ENCODE measurements at places on chromosomes 7 and 10.

DNA sequence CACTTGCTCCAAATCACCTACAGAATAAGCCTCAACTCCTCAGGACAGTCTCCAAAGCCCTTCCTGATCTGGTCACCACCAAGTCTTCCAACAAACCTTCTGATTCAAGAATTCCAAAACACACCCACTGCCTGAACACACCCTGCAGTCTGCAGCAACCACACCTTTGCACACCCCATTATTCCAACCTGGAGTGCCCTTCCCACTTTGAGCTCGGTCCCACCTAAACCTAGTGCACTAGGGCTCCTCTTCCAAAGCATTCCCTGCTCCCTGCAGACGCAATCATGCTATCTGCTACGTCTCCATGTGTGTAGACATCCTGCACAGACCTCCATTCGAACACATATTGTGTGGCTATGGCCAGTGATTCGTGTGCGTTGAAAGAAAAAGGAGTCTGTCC, 289.3 kb downstream of the GRID1 start:
- DNase-seq, result no peak

- DNase-seq, result no peak
Observed at GRCh38 chr7:141418066-141418465, 133.1 kb upstream of the AGK start.

DNA sequence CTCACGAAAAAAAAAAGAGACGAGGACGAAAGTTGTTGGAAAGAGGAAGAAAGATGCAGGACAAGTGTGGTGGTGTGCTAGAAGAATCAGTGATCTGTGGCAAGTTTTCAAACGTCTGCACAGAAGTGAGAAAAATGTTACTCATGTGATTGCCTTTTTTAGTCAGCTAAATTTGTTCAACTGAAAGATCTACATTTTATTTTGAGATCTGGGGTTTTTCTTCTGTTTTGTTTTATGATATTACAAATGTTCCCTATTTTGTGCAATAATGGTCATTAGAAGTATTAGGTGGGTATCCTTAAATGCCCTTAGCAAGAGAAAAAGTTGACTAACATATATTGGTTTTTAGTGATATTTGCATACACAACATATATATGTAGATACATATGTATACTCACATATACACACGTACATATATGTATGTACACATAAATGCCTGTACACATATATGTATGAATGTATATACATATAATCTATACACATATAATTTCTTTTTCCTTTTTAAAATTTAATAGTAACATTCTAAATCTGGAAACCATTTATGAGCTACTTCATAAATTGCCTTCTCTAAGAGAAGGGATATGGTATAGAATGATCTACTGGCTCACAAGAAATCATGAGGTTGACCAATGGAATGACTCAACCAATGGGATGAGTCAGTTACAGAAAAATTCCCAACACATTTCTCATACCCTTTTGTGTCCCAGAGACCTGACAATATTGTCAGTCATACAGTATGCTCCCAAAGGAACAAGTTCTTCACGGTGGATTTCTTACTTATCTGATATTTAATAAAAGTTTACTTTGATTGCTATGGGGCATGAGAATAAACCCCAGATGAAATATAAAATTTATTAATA, 38.4 kb downstream of the SLC39A12 start:
- no peak for DNase-seq

GRCh38 chr7:46450886-46451285, 529.8 kb upstream of the IGFBP3 start:
- DNase-seq, result no peak

DNA sequence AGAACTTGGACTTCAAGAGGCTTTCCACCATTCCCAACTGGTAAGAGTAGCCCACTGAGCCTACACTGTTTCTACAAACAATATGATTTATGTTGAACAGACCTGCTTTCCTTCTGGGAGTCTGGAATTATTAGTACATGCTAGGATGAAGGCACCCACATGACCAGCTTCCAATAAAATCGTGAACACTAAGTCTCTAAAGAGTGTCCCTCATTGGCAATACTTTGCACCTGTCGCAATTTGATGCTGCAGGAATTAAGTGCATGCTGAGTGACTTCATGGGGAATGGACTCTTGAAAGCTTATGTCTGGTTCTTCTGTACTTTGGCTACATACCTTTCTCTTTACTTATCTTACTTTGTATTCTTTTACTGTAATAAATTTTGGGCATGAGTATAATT, 305.2 kb upstream of the GHITM start:
- DNase-seq, result no peak

GRCh38 chr10:97393034-97393573, 8.0 kb downstream of the RRP12 start:
- no peak for DNase-seq

- no peak for DNase-seq
Observed at GRCh38 chr7:782718-783449, 49.4 kb upstream of the SUN1 start.

DNA sequence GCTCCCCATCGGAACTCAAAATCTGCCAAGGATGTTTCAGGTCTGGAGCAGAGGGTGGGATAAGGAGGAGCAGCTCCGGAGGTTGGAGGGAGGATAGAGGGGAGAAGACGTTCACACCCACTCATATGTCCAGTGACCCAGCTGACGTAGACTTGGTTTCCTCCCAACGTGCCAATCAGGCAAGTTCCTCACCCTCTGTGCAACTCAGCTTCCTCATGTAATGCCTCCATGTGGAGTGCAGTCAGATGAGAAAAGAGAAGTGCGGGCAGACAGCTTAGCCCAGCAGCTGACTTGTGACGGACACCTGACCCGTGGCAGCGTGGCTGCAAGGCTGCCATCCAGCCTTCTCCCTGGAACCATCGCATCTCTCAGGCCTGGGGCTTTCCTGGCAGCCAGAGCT, 86.8 kb downstream of the NPTX2 start:
- DNase-seq, result no peak

DNA sequence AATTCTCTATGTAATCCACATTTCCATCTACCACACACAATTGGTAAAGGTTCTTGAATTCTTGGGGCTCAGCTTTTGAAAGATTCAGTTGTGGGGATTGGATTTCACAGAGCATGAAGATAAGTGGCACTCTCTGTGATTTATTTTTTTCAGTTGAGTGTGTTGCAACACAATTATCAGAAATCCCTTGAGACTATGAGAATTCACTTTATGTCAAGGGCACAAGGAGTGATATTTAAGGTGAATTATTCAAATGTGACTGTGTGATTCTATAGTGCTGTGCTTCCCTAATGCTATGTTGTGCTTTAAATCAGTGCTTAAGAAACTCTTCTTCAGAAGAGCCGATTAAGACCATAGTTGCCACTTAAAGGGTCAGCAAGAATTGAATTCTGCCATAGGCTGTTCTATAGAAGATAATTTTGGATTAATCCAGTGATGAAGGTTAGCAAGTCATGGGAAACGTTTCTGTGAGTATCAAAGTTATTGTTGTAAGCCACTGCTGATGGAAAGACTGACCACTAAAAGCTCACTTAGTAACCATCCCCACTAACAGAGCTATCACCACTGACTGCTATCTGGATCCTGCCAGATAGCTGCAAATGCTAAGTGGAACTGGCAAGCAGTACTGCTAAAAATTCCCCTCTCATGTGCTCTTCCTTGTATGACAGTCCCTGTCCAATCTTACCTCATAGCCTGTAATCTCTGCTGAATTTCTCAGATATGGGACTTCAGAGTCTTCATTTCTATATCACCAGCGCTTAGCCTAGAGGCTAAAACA, 134.0 kb upstream of the SEMA3D start:
- DNase-seq, result no peak

GRCh38 chr7:83614112-83614511, 34.8 kb downstream of the SEMA3E start:
- DNase-seq, result no peak

DNA sequence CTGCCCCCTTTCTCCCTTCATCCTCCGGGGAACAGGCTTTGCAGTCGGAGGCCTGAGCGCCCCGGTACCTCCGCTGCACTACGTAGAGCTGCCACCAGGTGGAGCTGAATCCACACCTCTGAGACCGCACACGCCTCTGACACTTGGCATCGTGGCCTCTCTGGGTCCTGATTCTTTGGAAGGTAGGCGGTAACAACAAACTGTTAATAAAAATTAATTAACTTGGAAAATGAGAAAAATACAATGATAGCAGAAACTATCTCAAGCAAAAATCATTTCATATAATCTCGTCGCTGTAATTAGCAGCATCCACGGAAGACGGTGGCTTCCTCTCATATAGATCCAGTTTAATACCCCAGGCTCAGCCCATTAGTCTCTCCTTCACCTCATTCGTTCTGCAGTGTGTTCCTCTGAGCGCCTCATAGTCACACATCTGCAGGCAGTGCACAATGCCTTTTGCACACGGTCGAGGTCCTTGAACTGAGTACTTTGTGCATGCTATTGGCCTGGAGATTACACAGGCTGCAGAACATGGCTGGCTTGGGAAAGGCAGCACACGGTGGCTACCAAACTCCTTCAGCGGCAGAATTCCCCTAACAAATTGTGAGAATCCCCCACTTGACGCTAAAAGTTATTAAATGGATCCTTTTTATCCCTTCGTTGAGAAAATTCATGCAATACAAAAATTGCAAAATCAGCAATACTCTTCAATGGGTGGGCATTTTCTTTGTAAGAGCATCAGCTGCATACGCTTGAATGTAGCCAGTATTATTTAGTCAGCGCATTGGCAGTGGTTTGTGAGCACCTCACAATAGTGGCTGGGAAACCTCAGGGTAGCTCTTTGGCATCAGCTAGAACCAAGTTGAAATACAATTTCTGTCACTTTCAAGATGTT, 18.7 kb downstream of the OR9A2 start:
- peak; percentile 83 for DNase-seq

GRCh38 chr7:94676431-94676830, 20.5 kb upstream of the SGCE start:
- DNase-seq, result no peak

- no peak for DNase-seq
Observed at GRCh38 chr10:17472481-17473227, 18.3 kb upstream of the ST8SIA6 start.

- no peak for DNase-seq
Observed at GRCh38 chr7:158043551-158044481, 543.8 kb downstream of the PTPRN2 start.

- no peak for DNase-seq
Observed at GRCh38 chr7:106392590-106392989, 107.8 kb upstream of the NAMPT start.

DNA sequence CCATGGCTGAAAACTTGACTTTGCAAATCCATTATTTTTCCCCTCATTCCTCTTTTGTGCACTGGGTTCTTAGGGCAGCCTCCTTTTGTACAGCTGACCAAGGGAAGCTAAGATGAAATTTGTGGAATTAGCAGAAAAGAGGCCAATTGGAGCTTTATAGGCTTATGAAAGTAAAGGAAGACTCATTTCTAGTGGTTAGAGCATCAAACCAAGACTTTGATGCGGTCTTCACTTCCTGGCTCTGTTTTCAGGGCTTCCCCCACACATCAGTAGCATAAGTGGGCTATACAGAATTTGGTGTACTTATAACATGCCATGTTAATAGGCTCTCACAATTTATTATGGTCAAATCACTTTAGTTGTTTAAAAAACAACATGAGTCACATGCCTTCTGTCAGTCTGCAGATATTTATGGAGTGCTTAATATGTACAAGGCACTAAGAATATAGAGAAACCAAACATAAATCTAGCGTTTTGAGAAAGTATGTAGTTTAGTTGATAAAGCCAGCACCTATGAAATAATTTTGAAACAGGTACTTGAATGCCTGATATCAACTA, 5.7 kb downstream of the AUTS2 start:
- no peak for DNase-seq

GRCh38 chr10:125206623-125207022, 46.3 kb upstream of the CTBP2 start:
- DNase-seq, result no peak

- DNase-seq, result no peak
Observed at GRCh38 chr7:45394117-45394708, 180.0 kb upstream of the ADCY1 start.

- DNase-seq, result no peak
Observed at GRCh38 chr7:69638674-69639073, 40.4 kb downstream of the AUTS2 start.

- no peak for DNase-seq
Observed at GRCh38 chr10:17693009-17693408, 49.1 kb downstream of the STAM start.

- DNase-seq, result no peak
Observed at GRCh38 chr7:139657725-139658124, 120.1 kb downstream of the HIPK2 start.

GRCh38 chr10:17368708-17369272, 85.6 kb downstream of the ST8SIA6 start:
- DNase-seq, result no peak

DNA sequence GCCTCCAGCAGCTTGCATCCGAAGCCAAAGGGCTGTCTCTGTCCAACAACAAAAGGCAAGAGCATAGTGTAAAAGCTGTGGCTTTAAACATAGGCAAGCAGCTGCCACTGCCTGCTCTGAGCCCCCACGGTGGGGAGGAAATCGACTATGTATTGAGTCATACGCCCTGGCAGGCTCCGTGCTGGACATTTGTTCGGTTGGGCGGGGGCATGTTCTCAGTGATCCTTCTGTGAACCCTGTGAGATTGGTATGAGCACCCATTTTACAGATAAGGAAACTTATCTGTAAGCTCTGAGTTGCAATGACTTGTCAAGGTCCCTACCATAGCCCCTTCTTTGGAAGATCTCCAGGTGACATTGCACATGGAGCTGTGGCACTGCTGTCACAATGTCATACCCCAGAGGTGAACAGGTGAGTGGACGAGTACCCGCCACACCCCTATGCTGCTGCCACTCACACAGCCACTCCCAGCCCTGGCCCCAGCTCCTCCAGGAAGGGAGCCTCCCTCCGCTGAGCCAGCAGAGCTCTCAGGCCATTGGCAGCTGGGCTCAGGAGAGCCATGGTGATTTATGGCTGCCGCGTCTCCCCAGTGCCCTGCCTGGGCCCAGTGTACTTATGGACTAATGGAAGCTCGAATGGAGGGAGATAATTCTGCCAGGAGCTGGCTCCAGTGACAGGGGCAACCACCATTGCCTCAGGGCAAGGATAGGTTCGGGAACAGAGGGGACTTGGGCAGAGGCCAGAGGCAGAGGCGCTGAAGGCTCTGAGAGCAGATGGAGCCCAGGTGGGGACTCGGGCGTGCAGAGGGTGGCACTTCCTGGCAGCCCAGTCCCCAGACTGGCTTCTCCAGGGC, 43.7 kb downstream of the UNC5B start:
- DNase-seq, result no peak

GRCh38 chr7:18356191-18356645, 139.3 kb upstream of the HDAC9 start:
- no peak for DNase-seq
